Naive B cell (primary cell): ENCODE measurements at places on chromosomes 2 and 18.

GRCh38 chr2:123791684-123792083 is 233.4 kb upstream of the CNTNAP5 start:
- H3K4me3 ChIP-seq: no peak overlapping the region
- no peak for DNase-seq
- no peaks in the 10 kb centered on the region for H3K36me3 ChIP-seq
- no peaks in the 10 kb centered on the region for H3K4me1 ChIP-seq
- H3K27ac ChIP-seq: no peak overlapping the region
- H3K27me3 ChIP-seq: no peaks in the 10 kb centered on the region

- H3K27ac ChIP-seq: no peak overlapping the region
- no peak overlapping the region for H3K4me3 ChIP-seq
- no peaks in the 10 kb centered on the region for H3K4me1 ChIP-seq
- H3K36me3 ChIP-seq: no peaks in the 10 kb centered on the region
- peaks cover 21% of the 10 kb centered on the region for H3K27me3 ChIP-seq
These were observed 111.1 kb downstream of the PDCL3 start for GRCh38 chr2:100673691-100674485.

DNA sequence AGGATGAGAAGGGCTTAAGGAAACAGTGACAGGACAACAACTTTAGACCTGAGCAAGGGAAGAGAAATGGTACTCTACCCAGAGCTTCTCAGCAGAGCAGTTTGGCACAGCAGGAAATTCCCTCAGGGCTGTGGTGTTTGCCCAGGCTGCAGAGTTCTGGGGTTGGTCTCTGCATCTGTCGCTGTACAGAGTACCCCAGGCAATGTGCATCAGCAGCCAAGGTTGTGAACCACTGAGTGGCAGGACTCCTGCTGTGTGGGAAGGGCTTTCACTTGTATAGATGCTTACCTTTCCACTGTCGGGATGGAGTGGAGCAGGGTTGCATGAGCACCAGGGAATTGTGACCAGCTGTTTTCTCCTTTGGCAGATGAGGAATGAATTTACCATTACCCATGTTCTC is 21.2 kb downstream of the STAMBP start:
- no peak overlapping the region for H3K4me3 ChIP-seq
- no peak overlapping the region for H3K27ac ChIP-seq
- peaks cover 23% of the 10 kb centered on the region for H3K36me3 ChIP-seq
- H3K27me3 ChIP-seq: no peaks in the 10 kb centered on the region
- H3K4me1 ChIP-seq: no peaks in the 10 kb centered on the region

DNA sequence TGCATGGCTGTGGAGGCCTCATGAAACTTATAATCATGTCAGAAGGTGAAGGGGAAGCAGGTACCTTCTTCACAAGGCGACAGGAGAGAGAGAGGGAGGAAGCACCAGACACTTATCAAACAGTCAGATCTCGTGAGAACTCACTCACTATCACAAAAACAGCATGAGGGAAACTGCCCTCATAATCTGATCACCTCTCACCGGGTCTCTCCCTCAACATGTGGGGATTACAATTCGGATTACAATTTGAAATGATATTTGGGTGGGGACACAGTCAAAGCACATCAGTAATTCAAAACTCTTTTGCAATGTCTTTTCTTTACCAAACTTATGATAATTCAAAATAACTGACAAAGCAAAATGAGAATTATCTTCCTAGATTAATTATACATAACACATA is 8.5 kb upstream of the CCDC68 start:
- no peak overlapping the region for H3K4me3 ChIP-seq
- peaks cover 8% of the 10 kb centered on the region for H3K4me1 ChIP-seq
- no peak for DNase-seq
- H3K27ac ChIP-seq: peak overlapping the region; percentile 24
- peaks cover 26% of the 10 kb centered on the region for H3K27me3 ChIP-seq

- no peaks in the 10 kb centered on the region for H3K27me3 ChIP-seq
- peak overlapping the region; percentile 73 for H3K27ac ChIP-seq
- peaks cover 10% of the 10 kb centered on the region for H3K36me3 ChIP-seq
- no peak for DNase-seq
These were observed 3.4 kb downstream of the WDFY1 start for GRCh38 chr2:223941579-223942277.
